ENCODE measurements at places on chromosomes 2 and 18.

DNA sequence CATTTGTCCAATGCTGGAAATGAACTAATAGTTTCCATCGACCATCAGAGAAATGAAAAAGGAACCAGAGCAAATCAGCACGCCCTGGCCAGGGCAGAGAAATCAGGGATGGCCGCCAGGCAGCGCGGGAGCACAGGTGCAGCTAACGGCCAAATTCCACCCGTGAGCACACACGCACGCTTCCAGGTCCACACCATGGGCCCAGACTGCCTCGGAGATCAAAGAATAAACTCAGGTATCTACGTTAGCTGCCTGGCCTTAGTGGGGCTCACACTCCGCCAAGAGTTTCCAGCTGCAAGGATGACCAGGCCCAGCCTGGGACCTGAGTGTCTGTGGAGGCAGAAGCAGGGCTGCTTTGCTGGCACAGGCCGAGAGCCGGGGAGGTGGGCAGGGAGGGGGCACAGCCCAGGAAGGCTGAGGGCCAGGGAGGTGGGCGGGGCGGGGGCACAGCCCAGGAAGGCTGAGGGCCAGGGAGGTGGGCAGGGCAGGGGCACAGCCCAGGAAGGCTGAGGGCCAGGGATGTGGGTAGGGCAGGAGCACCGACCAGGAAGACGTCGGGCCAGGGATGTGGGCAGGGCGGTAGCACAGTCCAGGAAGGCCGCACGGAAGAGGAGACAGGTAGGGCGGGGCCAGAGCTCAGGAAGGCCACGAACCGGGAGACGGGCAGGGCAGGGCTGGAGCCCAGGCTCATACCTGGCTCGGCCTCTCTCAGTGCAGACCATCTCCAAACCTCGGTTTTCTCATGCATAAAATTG is 43.2 kb upstream of the SALL3 start:
- no peak for DNase-seq

GRCh38 chr18:48866028-48866733 is 84.6 kb downstream of the SMAD7 start:
- no peak for DNase-seq

- no peak for DNase-seq
These were observed 1.0 kb upstream of the ZNF532 start for GRCh38 chr18:58863539-58864145.

DNA sequence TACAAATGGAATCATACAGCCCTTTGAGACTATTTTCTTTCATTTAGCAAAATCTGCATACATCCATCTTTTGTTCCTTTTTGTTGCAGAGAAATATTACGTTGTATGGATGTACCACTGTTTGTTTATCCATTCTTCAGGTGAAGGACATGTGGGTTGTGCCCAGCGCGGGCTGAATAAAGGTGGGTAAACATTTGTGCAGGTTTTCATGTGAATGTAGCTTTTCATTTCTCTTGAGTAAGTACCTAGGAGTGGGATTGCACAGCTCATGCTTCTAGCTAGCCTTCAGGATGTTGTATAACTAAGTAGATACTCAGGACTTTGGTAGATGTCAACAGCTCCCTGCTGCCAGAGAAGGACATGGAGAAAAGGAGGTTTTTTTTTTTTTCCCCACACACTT is 50.6 kb upstream of the SPRED2 start:
- no peak for DNase-seq

- DNase-seq, result no peak
These were observed 175.3 kb downstream of the CLIP4 start for GRCh38 chr2:29290293-29291047.
